ENCODE measurements at places on chromosomes 5 and 9.

- DNase-seq = no peak
Measured at GRCh38 chr9:134764473-134765269, 115.9 kb upstream of the FCN2 start.

DNA sequence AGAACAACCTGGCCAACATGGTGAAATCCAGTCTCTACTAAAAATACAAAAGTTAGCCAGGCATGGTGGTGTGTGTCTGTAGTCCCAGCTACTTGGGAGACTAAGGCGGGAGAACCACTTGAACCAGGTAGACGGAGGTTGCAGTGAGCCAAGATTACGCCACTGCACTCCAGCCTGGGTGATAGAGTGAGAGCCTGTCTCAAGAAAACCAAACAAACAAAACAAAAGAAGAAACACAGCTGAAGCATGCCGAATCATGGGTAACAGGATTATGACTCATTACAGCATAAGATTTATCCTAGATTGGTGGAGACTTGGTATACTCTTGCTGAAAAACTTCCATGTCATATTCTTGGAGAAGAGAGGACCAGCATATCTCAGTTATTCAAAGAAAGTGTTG lies 236.7 kb upstream of the CCNH start:
- no peak for DNase-seq

- DNase-seq = peak; percentile 52
Measured at GRCh38 chr5:9545992-9546851, at the start of gene SEMA5A. Gene SEMA5A (minus strand): TSS chr5:9546075. CDS start chr5:9379946, 166,129 bp downstream.

GRCh38 chr9:76302947-76303550 lies 91.2 kb downstream of the RFK start:
- DNase-seq = peak; percentile 15

DNA sequence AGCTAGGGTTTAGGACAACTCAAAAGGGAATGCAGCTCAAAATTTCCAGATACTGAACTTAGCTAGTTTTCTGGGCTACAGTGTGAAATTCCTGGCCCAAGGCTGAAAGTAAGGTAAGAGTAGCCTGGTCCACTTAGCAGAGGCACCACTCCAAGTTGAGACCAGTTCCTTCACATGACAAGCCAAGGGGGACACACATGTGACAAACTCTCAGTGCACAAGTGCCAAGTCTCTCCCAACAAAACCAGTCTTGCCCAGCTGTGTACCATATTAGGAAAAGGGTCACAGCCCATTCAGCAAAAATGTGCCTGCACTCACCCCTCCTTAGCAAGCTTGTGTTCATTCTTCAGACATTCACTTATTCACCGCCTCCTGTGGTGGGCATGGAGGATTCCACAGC lies 27.8 kb downstream of the KLHL3 start:
- DNase-seq = no peak

GRCh38 chr5:54259090-54259489 lies 51.3 kb downstream of the ARL15 start:
- DNase-seq = no peak
